ENCODE measurements at places on chromosomes 16 and 17. TPM values are rescaled to one million over a fixed set of nuclear protein-coding genes. Genes with fewer than 3 reads are reported as not detected.

The SEC14L5 gene
- total RNA-seq, result 4.5 TPM

DNA sequence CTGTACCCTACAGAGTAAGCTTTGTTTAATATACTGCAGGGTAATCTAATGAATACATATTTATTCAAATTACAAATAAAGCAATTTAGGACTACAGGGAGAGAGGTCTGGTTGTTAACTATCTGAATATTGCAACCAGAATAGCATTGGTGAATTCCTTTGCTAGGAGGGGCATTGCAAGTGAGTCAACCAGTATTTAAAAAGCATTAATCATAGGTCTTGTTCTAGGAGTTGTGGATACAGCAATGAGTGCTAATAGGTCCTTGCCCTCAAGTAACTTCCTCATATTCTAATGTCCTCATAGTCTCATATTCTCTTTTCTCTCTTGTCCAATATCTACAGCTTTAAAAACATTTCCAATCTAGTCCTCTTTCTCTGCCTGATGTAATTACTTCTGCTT, 531.4 kb downstream of the CDH11 start:
- no peaks in the 10 kb centered on the region for H3K36me3 ChIP-seq
- H3K27ac ChIP-seq, result no peak overlapping the region
- no peak for DNase-seq
- no peak overlapping the region for H3K4me3 ChIP-seq

DNA sequence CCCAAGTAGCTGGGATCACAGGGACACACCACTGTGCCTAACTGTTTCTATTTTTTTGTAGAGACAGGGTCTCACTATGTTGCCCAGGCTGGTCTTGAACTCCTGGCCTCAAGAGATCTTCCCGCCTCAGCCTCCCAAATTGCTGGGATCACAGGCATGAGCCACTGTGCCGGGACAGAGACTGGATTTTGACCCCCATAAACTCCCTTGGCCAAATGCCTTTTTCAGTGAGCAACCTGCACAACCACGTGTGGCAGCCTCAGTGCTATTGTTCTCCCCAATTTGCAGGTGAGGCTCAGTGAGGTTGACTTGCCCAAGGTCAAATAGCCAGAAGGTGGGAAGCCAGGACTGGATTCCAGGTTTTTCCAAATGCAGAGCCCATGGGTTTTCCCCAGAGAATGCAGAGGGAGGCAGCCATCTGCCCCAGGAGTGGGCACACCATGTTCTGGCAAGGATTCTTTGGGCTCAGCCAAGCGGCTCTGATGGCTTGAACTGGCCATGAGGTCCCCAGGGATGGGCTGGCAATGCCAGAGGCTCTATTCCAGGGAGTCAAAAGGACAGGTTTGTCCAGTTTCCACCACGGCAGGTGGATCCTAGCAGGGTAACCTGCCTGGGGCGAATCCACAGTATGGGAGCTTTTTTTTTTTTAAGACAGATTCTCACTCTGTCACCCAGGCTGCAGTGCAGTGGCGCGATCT, 1.8 kb downstream of the IL27 start:
- H3K36me3 ChIP-seq, result no peaks in the 10 kb centered on the region
- no peaks in the 10 kb centered on the region for H3K27me3 ChIP-seq
- no peaks in the 10 kb centered on the region for H3K4me1 ChIP-seq

DNA sequence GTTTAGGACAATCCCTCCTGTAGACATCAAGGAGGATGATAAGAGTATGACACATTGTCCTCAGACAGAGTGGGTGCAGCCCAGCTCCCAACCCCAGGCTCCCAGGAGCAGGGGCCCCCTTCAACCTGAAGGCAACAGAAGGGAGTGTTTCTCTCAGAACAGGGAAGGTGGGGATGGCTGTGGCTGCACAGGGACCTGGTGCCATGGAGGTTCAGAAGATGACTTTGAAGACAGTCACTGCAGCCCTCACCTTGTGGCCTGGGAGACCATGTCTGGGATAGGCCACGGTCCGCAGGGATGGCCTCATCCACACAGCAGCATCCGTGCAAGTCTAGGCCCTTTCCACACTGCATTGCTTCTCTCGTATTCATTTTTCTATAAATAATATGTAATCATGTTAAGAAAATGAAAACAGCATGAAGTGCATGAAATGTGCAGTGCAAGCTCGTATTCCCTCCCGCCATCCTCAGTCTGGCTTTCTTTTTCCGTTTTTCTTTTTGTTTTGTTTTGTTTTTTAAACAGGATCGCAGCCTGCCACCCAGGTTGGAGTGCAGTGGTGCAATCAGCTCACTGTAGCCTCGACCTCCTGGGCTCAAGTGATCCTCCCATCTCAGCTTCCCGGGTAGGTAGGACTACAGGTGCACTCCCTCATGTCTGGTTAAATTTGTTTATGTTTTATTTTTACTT, 71.1 kb downstream of the METRNL start:
- no peaks in the 10 kb centered on the region for H3K27me3 ChIP-seq
- no peak overlapping the region for H3K27ac ChIP-seq
- H3K4me1 ChIP-seq, result no peaks in the 10 kb centered on the region

GRCh38 chr17:61463316-61464129, 11.3 kb downstream of the TBX4 start:
- no peaks in the 10 kb centered on the region for H3K36me3 ChIP-seq
- peaks cover 5% of the 10 kb centered on the region for H3K4me1 ChIP-seq
- H3K27ac ChIP-seq, result no peak overlapping the region
- no peak overlapping the region for H3K4me3 ChIP-seq

DNA sequence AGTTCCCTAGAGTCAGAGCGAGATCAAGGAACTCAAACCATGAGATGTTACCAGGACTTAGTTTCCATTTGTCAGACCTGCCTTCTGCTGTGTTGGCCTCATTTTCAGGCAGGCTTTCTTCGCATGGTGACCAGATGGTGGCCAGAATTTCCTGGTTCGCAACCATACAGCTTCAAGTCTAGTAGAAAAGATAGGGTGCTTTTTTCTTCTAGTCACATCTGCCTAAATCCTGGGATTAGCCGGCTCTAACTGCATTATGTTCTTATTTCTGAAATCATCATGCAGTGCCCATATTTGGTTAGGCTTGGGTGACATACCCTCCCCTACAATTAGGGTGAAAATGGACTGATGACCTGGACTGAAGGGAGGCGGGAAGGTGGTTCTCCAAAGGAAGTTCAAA, 131.5 kb downstream of the SHISA9 start:
- DNase-seq, result no peak
- H3K27ac ChIP-seq, result no peak overlapping the region
- no peak overlapping the region for H3K4me3 ChIP-seq

DNA sequence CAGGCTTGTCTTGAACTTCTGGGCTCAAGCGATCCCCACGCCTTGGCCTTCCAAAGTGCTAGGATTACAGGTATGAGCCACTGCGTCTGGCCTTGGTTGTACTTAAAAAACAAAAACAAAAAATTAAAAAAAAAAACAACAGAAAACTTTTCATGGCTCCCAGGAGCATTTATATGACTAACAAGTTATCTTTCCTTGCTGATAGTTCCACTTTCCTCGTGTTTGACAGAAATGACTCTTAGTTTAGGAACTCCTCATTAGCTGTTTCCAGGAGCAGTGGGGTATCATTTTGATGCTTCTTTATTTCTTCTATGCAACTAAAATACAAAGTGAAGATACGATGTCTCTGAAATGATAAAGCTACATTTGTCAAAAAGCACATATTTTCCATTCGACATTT, 165.4 kb downstream of the PRKCA start:
- no peaks in the 10 kb centered on the region for H3K27me3 ChIP-seq
- no peak for DNase-seq
- H3K36me3 ChIP-seq, result no peaks in the 10 kb centered on the region
- H3K4me1 ChIP-seq, result peaks cover 46% of the 10 kb centered on the region
- no peak overlapping the region for H3K4me3 ChIP-seq

- peak overlapping the region; percentile 58 for H3K27ac ChIP-seq
- no peak for DNase-seq
- no peaks in the 10 kb centered on the region for H3K36me3 ChIP-seq
- H3K4me3 ChIP-seq, result peak overlapping the region; percentile 64
- no peaks in the 10 kb centered on the region for H3K27me3 ChIP-seq
Observed at GRCh38 chr17:83079766-83080578, 563 bp downstream of the METRNL start.

- no peaks in the 10 kb centered on the region for H3K4me1 ChIP-seq
- H3K36me3 ChIP-seq, result no peaks in the 10 kb centered on the region
- no peaks in the 10 kb centered on the region for H3K27me3 ChIP-seq
- H3K4me3 ChIP-seq, result no peak overlapping the region
- DNase-seq, result no peak
- no peak overlapping the region for H3K27ac ChIP-seq
Observed at GRCh38 chr17:3503285-3503684, 27.5 kb downstream of the ASPA start.

- no peaks in the 10 kb centered on the region for H3K36me3 ChIP-seq
- no peak overlapping the region for H3K27ac ChIP-seq
Observed at GRCh38 chr16:4463522-4464163, 10.8 kb downstream of the NMRAL1 start.

- H3K4me3 ChIP-seq, result no peak overlapping the region
- H3K4me1 ChIP-seq, result no peaks in the 10 kb centered on the region
- DNase-seq, result no peak
- no peak overlapping the region for H3K27ac ChIP-seq
- H3K36me3 ChIP-seq, result no peaks in the 10 kb centered on the region
Observed at GRCh38 chr17:80529104-80529903, 15.3 kb upstream of the RPTOR start.

The C16orf92 gene
- not detected for total RNA-seq

GRCh38 chr17:82375359-82376041, 3.9 kb downstream of the UTS2R start:
- no peak overlapping the region for H3K4me3 ChIP-seq
- no peaks in the 10 kb centered on the region for H3K36me3 ChIP-seq
- H3K27me3 ChIP-seq, result peaks cover 29% of the 10 kb centered on the region
- no peak overlapping the region for H3K27ac ChIP-seq

DNA sequence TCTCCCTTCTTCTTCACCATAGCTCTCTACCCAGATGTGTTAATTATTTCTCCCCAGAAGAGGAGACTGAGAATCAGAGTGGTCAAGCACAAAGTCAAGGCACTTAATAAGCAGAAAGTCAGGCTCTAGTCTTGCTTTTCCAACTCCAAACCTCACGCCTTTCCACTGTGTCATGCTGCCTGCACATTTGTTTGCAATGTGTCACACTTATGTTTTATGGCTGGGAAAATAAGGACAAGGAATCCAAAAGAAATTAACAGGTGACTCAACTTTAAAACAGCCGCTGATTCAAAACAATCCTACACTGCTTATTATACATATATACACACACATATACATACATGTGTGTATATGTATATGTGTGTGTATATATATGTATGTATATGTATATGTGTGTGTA, 255.7 kb upstream of the DYNLRB2 start:
- H3K27ac ChIP-seq, result no peak overlapping the region
- no peaks in the 10 kb centered on the region for H3K4me1 ChIP-seq
- no peak for DNase-seq
- H3K27me3 ChIP-seq, result no peaks in the 10 kb centered on the region
